ENCODE measurements at places on chromosomes 11 and 22. TPM values are rescaled to one million over a fixed set of nuclear protein-coding genes. Genes with fewer than 3 reads are reported as not detected.

DNA sequence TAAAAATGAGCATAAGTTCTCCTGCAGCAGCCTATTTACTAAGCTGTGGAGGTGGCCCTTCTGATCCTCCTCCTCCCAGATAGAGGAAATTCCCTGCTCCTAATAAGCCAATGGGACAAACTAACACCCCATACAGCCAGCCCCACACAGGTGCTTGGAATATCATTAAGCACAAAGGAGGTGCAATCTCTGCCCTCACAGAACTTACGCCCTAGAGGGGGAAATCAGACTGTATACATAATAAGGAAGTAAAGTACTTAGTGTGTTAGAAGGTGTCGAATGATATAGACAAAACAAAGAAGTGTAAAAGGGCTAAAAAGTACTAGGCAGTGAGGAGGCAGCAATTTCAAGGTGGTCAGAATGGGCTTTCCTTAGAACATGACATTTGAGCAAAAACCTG lies 5.8 kb downstream of the MS4A12 start:
- no peak overlapping the region for H3K4me3 ChIP-seq
- no peaks in the 10 kb centered on the region for H3K4me1 ChIP-seq
- H3K27ac ChIP-seq, result no peak overlapping the region
- H3K36me3 ChIP-seq, result no peaks in the 10 kb centered on the region

- H3K4me1 ChIP-seq, result no peaks in the 10 kb centered on the region
- peaks cover 11% of the 10 kb centered on the region for H3K36me3 ChIP-seq
- DNase-seq, result no peak
Measured at GRCh38 chr11:10503777-10504480, 37.1 kb downstream of the RNF141 start.

- no peak overlapping the region for H3K27ac ChIP-seq
- DNase-seq, result no peak
- no peak overlapping the region for H3K4me3 ChIP-seq
- no peaks in the 10 kb centered on the region for H3K4me1 ChIP-seq
- H3K27me3 ChIP-seq, result no peaks in the 10 kb centered on the region
- H3K36me3 ChIP-seq, result peaks cover 18% of the 10 kb centered on the region
Measured at GRCh38 chr22:29833392-29833965, 4.6 kb downstream of the ASCC2 start.

SNX32 gene
- total RNA-seq, result 1.0 TPM

Data from kidney (tissue), 22 donors.